ENCODE measurements at places on chromosomes 16 and 17.

GRCh38 chr17:55708175-55708974 is 14.3 kb downstream of the TMEM100 start:
- DNase-seq = no peak

DNA sequence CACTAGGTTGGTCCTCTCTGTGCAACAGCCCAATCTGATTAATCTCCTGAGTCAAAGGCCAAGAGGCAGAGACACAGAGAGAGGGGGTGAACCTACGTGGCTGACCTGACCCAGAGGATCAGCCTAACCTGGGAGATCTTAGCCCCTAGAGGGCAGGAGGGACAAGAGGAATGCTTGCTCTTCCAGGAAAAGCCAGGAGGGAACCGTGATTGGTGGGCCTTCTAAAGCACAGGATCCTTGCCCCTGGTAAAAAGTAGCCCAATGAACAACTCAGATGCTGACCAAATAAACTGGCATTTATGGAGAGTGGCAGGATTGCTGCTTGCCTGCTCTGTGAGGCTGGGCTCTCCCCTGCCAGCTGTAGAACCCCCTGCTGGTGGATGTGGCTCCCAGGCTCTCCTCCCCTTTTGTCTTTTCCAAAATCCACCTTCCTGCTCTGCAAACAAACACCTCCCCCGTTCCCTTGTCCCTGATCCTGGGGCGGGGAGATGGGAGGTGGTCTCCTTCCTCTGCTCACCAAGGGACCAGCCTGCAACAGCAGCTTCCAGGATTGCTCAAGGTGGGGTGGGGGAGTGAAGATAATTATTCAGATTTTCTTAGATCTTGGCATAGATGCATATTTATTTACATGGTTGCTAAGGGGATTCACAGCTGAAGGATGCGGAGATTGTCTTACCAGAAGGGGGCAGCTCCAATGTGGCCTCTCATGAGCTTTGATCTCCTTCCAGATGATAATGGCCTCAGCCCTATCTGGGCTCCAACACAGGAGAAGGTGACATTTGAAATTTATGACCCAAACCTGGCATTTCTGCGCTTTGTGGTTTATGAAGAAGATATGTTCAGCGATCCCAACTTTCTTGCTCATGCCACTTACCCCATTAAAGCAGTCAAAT is 71.9 kb downstream of the SDR42E1 start:
- DNase-seq = no peak

GRCh38 chr17:63587770-63588169 is 12.9 kb upstream of the TACO1 start:
- no peak for DNase-seq

DNA sequence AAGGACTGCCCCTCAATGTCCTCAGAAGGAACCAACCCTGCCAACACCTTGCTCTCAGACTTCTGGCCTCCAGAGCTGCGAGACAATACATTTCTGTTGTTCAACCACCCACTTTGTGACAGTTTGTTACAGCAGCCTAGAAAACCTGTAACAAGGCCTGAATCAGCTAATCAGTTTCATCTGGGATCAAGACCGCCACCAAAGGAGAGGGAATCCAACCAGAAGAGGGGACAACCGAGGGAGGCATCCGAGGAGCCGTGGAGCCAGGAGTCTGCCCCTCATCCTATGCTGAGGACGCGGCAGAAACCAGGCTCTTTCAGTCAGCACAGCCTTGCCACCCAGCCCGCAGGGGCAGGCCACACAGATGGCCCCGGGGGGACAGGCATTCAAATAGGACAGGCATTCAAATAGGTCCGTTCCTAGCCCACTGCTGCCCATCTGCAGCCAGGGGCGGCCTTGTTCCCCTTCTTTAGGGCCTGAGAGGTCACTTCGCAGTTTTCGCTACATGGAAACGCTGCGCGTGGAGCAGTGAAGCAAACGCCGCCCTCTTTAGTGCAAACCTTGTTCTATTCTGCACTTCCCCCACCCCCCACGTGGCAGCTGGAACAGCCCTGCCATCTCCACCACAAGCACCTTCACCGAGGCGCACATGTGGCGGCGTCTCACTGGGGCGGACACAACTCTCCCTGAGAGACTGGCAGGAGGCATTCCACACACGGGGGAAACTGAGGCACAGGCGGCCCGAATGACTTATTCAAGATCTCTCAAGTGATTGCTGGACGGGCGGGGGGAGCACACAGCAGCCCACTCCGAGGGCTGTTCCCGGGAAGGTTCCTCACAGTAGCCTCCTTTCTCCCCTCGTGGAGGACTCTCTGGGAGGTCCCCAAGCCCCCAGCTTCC is 26.7 kb downstream of the FA2H start:
- DNase-seq = no peak

DNA sequence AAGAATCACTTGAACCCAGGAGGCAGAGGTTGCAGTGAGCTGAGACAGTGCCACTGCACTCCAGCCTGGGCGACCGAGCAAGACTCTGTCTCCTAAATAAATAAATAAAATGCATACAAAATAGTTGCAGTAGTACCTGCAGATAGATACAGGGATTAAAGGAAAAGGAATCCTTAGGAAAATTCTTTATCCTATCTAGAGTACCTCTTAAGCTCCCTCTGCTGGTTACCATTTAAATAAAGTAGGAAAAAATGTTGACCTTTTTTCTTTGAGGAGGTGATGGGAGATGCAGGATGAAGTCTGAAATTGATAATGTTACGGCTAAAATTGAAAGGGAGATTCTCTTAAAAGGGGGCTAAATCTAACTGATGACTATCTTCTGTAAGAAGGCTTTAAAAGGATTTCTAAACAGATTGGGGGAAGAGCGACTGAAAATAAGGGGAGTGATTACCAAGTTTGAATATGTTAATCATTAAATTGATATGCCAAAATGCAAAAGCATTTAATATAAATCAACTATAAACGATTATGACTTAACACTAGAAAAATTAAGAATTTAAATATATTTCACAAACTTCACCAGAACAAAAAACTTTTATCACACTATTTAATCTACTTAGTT is 29.4 kb downstream of the C16orf87 start:
- no peak for DNase-seq

GRCh38 chr17:66724581-66725341 is 110.2 kb upstream of the CACNG5 start:
- DNase-seq = no peak

GRCh38 chr17:78356101-78356713 is 3.7 kb downstream of the SOCS3 start:
- DNase-seq = peak; percentile 78

- DNase-seq = no peak
These were observed 615 bp downstream of the CARMIL2 start for GRCh38 chr16:67645397-67646121.

DNA sequence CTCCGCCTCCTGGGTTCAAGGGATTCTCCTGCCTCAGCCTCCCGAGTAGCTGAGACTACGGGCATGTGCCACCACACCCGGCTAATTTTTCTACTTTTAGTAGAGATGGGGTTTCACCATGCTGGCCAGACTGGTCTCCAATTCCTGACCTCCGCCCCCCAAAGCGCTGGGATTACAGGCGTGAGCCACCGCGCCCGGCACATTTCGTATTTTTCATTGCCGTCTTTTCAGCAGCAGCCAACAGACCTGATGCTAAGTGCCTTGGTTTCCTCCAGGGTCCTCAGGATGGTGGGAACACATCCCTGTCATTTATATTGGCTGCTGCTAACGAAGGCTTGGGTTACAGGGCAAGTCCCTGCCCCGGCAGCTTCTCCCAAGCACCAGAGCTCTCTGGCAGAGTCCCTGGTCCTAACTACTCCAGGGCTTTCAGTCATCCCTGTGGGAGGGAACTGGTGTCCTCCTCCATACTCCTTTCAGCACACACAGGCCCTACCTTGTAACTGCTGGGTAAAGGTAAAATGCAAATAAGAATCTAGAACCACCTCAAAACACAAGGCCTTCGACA is 1.5 kb upstream of the RNF157 start:
- no peak for DNase-seq

- DNase-seq = no peak
These were observed 29.9 kb downstream of the BAIAP2 start for GRCh38 chr17:81064678-81065475.

- no peak for DNase-seq
These were observed 33.4 kb downstream of the DCUN1D3 start for GRCh38 chr16:20866801-20867200.

DNA sequence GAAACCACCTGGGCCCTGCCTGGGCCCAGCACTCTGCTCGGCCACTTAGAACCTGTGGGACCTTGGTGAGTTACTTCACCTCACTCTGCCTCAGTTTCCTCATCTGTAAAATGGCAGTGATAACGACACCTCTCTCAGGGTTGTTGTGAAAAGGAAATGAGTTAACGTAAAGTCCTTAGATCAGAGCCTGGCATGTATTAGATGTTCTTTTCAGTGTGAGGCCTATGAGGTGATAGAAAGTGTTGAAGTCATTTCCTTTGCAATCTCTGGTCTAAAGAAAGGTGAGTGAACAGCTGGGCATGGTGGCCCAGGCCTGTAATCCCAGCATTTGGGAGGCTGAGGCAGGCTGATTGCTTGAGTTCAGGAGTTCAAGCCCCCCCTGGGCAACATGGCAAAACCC is 51.7 kb upstream of the LGALS9 start:
- no peak for DNase-seq

GRCh38 chr16:61797296-61797795 is 238.9 kb downstream of the CDH8 start:
- no peak for DNase-seq

DNA sequence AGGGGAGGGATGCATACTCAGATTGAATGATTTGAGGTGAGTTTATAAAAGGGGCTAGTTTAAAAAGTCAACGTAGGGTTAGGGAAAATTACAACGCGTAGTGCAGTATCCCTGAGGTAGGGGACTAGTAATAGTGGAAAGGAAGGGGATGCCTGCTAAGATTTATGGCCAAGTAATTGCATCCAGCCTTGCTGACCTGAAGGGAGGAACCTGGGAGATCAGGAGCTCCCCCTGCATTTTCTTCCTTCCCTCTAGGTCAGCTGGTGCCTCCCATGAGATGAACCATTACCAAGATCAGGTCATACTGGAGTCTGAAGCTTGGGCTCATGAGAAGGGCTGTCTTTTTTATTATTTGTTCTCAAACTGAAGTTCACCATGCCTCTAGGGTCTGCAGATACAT is 606.6 kb downstream of the TMEM114 start:
- no peak for DNase-seq

DNA sequence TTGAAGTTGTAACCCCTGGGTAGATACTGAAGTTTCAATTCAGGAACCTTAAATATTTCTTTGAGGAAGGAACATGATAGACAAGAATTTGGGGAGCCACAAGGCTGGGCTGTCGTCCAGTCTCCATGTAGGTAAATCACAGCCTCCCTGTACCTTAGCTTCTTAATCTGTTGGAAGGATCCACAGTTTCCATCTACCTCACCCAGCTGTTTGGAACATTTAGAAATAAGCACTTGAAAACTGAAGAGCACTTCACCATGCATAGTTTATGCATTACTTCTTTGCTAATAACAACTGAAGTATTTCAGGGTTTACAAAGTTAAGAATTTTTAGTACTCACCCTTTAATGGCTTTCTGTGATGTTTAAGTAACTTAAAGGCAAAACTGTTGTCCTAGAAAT is 17.2 kb downstream of the TXNDC11 start:
- no peak for DNase-seq

DNA sequence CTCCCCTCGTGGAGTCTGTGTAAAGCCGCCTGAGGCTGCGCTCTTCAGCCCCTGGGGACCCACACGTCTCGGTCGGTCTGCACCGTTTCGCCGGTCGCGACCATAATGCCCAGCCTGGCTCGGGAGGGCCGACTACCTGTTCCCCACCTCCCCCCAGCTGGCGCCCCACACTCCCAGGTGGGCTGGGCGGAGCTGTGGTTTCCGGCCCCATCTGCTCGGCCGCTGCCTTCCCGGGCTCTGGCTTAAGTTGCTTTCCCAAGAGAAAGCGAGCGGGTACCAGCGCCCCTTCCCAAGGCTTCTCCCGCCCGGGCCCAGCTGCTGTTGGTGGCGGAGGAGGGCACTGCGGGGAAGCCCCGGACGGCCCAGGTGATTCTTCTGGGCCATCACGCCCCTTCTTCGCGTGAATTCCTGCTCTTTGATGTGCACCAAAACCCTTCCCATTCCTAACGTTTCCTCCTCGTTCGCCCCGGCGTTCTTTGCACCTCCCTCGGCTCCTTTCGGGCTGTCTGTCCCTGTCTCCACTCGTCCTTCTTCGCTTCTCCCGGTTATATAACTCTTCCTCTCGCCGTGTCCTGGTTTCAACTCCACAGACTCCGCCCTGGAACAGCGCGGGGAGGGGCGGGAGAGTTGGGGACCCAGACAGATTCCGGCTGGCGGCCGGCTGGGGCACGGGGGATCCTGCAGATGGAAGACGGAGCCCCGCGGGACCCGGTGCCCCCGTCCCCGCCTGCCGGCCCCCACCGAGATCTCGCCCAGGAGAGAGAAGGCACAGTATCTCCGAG is 2.0 kb downstream of the KDM6B start:
- DNase-seq = no peak

DNA sequence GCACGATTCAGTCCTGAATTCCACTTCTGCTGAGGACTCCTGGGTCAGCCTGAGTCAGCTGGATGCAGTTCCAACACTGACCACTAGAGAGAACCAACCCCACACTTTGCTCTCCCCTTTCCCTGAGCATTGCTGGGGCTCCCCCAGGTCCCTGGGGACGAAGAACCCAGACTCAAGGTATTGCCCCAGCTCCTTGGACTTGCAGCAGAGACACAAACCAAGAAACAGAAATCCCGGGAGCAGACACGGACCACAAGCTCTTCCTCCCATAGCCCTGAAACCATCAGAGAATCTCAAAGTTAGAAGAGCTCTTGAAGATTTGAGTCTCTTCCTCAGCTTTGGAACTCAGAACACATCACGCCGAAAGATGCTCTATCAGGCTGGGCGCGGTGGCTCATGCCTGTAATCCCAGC is 678 bp upstream of the GH1 start:
- peak; percentile 74 for DNase-seq

- no peak for DNase-seq
These were observed 597.3 kb downstream of the WWOX start for GRCh38 chr16:78696797-78697196.

- DNase-seq = no peak
These were observed 24.6 kb downstream of the CMIP start for GRCh38 chr16:81469183-81469677.

- no peak for DNase-seq
These were observed 68.8 kb downstream of the CMIP start for GRCh38 chr16:81513204-81514040.

DNA sequence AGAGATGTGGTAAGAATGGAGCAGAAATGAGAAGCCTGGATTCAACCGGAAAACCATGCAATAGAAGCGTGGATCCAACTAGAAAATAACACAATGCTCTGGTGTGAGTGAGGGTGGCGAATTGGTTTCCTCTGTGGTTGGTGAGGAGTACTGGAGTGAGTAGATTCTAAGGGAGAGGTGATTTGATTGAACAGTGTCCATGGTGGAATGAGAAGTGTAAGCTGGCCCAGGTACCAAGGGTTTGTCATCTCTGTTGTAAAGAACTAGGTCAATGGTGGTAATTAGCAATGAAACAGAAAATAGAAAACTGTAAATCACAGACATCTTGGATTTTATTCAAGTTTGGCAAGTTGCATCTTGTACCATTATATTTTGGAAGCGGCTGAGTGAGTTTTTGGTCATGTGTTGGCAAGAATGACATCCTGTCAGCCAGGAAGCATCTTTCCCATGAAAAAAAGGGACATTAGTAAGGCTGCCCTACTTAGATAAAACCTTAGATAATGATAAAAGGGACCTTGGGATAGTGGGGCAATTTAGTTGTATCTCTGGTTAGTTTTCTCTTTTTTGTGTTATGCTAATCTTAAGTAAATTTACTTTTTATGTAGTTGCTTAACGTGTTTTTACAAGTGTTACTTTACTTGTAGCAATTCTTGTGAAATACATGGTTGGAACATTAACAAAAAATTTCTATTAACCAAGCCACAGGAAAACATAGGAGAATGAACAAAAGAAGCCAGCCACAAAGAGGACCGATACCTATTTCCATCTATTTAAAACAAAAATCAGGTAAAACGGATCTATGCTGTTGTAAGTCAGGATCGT is 20.9 kb downstream of the HSD17B2 start:
- DNase-seq = no peak

Measured in activated CD4-positive, CD25-positive, alpha-beta regulatory T cell treated with anti-CD3 and anti-CD28 coated beads, Interleukin-2, amount 50 U/mL, for 72 hours (primary cell).